ENCODE measurements at places on chromosomes 3 and 15.

DNA sequence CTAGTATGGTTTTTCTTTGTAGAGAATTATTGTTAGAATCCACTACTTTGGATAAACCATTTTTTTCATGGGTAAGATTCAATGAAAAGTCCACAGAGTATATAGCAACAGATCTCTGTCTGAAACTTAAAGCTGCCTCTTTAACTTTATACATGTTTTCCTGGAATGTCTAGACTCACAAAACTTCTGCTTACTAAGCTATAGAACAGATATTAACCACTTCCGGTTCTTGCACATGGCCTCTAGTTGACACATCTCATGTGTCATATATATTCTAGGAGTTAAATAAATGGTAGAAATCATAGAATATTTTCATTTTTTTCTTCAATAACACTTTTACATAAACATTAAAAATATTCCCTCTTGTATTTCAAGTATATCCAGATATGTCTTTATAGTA lies 1693.9 kb downstream of the SI start:
- no peak for DNase-seq

GRCh38 chr3:173467501-173467900 lies 70.0 kb downstream of the NLGN1 start:
- DNase-seq = no peak

- no peak for DNase-seq
These were observed 444.6 kb downstream of the GRM7 start for GRCh38 chr3:7305561-7305960.

GRCh38 chr3:32309654-32310242 lies 71.3 kb downstream of the CMTM8 start:
- no peak for DNase-seq

GRCh38 chr3:56704706-56705105 lies 21.6 kb upstream of the TASOR start:
- DNase-seq = no peak

DNA sequence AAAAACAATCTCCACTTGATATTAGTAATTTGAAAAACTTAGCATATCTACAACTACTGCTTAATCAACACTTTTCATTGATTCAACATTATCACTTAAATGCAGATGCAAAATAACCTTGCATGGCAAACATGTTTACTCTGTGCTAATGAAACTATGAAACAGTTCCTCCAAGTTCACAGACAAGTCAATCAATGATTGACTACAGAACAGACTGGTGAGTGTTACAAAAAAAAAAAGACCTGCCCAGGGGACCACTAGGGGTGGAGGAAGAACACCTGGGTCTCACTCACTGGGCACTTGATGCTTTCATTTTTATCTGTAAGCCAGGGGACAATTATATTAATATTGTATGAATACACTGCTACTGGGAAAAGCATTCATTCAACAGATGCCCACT lies 4.3 kb upstream of the NR2C2 start:
- DNase-seq = no peak

DNA sequence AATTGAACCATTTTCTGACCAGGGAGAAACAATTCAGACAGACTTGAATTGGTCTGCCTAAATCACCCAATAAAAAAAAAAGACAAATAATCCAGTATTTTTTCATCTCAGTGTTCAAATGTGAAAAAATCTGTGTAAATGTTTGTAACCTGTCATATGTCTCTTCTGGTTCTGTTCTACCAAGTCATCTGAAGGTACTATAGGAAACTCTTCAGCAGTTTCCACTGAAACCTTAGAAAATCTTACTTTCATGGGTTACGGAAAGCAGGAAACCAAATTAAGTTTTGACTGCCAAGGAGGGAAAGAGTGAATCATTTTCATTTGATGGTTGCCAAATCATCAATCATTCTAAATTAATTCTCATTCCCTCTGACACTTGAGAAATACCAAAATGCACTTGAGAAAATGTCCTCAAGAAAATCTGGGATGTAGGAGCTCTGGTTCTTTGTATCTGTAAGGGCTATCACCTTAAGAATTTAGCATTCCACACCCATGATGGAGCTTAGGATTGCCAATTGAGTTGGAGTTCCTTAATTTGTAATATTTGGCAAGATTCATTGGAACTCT lies 278.2 kb upstream of the KCNH8 start:
- DNase-seq = no peak

- no peak for DNase-seq
These were observed 107.2 kb downstream of the GTPBP8 start for GRCh38 chr3:113097960-113098447.

GRCh38 chr3:64730681-64731080 lies 42.9 kb upstream of the ADAMTS9 start:
- no peak for DNase-seq

DNA sequence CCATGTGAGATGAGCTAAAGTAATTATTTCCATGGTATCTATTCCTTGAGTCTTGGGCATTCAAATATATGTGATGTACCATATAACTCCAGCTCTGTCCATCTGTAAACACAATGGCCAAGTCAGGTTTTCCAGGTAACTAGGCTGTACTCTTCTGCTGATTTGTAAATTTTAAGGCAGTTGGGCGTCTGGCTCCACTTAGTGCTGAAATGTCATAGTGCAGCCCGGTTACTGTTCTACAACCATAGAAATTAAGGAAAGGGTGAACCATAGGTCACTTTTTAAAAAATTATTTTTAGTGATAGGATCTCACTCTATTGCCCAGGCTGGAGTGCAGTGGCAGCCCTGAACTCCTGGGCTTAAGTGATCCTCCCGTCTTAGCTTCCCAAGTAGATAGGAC lies 44.7 kb upstream of the GOLM2 start:
- DNase-seq = no peak

- DNase-seq = peak; percentile 27
These were observed 296.3 kb downstream of the UACA start for GRCh38 chr15:70466895-70467529.

GRCh38 chr3:133442518-133442917 lies 42.7 kb downstream of the BFSP2 start:
- DNase-seq = no peak

DNA sequence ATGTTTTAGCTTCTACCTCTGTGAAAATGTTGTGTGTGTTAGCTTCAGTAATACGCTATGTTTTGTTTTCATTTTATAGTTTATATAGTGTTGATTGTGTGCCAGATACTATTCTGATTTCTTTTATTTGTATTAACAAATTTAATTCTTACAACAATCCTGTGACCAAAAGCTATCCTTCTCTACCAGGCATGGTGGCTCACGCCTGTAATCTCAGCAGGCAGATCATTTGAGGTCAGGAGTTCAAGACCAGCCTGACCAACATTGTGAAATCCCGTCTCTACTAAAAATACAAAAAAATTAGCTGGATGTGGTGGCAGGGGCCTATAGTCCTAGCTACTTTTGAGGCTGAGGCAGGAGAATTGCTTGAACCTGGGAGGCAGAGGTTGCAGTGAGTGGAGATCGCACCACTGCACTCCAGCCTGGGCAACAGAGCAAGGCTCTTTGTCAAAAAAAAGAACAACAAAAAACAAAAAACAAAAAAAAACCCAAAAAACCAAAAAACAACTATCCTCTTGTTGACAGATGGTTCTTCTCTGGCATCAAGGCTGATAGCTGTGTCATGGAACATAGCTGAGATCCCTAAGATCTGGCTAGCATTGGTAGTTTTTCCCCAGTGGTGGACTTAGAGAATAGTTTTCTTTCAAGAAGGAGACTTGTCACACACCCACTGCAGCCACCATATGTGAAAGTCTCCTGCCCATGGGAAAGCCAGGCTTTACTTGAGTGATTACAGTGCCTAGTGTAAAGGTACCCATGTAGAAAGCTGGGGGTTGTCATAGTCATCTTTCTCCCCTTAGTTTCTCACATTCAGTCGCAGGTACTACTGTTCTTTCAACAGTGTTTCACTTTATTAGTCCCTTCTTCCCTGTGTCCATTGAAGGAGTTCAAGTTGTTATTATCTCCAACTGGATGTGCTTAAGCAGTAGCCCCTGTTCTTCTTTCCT lies 116.5 kb downstream of the UBE2E2 start:
- no peak for DNase-seq

DNA sequence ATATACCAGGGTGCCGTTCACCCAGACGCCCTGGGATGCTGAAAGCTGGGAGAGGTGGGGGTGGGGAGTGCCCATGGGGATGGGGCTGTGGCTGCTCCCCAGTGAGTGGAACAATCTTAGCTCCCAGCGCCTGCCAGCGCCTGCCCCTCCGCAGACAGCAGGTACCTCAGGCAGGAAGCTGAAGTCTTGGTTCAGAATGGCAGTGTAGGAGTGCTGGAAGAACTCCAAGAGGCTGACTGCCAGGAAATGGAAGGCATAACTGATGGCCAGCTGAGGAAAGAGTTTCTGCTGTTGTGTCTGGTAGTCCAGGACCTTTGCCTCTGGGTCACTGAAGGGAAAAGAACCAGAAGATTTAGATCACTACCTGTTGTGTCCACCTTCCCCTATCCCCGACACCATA lies 8.4 kb downstream of the ACOX2 start:
- no peak for DNase-seq

DNA sequence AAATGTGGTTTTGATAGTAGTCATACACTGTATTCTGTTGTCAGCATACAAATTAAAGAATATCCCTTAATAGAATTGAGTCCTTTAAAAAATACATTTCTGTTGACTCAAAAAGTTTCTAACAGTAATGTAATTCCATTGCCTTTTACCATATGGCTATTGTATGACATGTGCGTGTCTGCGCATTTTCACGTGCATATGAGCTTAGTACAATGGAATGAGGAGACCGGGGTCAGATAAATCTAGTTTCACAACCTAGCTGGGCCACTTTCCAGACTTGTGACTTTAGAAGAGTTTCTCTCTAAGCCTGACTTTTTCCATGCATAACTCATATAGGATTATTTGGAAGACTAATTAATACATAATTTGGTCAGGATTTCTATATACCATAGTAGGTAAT lies 38.7 kb downstream of the ZBTB38 start:
- no peak for DNase-seq

GRCh38 chr15:44662478-44663409 lies 718 bp downstream of the SPG11 start:
- peak; percentile 83 for DNase-seq

GRCh38 chr3:183013856-183014255 lies 33.5 kb upstream of the DCUN1D1 start:
- no peak for DNase-seq

DNA sequence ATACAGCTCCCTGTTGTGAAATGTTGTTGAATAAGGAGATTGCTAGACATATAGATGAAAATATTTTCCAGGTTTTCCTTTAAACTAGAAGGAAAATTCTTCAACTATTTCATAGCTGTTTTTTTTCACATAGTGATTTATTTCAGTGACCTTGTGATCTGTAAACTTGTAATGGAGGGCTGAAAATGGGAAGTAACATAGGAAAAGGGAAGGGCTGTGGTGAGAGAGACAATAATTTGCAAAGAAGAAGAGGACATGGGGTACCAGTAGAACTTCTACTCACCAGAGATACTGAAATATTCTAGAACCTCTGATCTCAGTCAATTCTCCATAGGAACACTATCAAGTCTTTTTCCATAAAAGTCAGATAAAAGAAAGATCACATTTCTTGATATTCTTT lies 60.4 kb downstream of the PLS1 start:
- no peak for DNase-seq

DNA sequence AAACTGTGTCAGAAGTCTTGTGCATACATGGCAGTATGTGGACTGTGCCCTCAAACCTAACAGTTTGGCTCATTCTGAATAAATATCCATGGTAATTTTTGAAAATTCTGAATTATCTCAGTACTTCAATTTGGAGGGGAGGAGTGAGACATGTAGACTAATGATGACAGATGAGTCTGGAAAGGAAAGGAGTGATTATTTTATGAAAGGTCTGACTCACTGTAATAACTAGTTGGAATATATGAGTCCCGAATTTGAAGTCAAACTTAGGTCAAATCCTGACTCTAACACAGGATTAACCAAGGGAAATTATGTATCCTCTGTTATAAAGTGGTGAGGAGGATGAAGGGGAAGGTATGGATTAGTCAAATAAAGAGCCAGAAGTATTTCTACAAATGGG lies 38.6 kb downstream of the SUCNR1 start:
- no peak for DNase-seq

DNA sequence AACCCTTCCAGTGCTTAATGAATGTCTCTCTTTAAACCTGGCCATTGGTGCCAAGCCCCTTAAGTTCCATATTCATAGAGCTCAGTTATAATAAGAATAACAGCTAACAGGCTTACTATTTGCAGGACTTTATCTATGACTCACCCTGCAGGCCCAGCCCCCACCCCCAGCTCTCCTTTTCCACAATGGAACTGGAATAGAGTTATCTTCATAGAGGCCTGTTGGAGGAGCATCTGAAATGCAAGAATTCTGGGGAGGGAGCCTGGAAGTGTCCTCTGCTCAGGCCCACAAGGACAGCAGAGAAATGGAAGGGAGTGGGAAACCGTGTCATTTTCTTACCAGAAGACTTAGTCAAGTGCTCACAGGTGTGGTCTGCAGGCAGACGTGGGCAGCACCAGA lies 52.8 kb downstream of the SEMA5B start:
- DNase-seq = no peak

DNA sequence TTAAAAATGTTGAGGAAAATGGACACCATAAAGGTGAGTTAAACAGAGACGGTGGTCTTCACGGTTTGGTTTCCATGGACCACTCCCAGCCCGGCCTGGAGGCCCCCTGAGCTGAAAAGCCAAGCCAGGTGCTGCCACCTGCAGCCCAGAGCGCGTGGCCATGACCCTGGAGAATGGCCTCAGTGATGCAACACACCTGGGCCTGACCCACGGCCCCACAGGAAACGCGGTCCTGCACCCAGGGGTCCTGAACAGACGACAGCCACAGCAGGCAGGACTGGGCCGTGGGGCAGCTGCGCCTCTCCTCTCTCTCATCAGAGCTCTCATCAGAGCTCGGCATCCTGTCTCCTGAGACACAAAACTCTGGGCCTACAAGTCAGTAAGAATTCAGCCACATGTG lies 64.1 kb downstream of the NIPA2 start:
- no peak for DNase-seq

GRCh38 chr3:72175296-72175858 lies 390.4 kb upstream of the PROK2 start:
- no peak for DNase-seq

DNA sequence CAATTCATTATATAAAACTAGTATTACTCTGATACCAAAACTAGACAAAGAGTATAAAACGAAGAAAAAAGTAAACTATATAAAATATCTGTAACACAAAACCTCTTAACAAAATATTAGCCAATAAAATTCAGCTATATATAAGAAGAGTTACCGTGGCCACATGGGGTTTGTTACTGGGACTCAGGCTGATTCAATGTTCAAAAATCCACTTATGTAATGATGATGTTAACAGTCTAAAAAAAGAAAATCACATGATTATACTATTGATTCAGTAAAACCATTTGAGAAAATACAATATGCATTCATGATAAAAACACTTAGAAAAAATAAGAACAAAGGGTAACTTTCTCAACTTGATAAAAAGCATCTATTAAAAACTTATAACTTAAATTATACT lies 18.3 kb downstream of the P2RY1 start:
- no peak for DNase-seq
